GM12865 (cell line): ENCODE measurements at places on chromosomes 6 and 20.

GRCh38 chr6:67952948-67953347 is 682.1 kb upstream of the ADGRB3 start:
- DNase-seq, result no peak

DNA sequence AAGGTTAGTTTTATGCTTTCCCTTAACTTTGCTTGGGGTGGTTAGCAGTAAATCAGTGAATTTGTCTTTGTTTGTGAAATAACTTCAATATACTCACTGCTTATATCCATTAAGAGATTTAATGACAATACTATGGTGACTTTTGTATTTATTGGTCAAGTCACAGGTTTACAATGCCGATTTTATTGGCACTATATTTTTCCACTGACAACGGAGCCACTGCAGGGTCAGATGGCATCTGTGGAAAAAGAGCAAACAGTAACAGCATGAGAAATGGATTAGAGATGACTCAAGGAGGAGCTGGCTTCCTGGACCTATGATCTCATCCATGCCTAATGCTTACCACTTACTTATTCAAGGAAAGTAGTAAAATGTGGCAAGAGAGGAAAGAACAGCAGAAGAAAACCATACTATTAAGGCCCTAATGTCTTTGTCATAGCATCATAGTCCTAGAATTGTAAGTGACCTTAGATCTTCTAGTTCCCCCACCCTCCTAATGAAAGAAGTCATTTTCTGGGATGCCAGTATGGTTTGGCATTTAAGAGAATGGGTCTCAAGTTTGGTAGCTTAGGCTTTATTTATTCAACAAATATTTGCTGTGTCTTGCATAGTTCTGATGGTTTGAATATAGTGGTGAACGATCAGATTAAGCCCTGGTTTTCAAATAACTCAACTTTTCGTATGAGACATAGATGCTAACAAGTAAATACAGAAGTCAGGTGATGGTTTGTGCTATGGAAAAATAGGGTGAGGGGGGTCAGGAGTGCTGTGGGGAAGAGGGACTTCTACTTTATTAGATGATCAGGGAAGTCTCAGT is 18.5 kb downstream of the RNF144B start:
- no peak for DNase-seq

DNA sequence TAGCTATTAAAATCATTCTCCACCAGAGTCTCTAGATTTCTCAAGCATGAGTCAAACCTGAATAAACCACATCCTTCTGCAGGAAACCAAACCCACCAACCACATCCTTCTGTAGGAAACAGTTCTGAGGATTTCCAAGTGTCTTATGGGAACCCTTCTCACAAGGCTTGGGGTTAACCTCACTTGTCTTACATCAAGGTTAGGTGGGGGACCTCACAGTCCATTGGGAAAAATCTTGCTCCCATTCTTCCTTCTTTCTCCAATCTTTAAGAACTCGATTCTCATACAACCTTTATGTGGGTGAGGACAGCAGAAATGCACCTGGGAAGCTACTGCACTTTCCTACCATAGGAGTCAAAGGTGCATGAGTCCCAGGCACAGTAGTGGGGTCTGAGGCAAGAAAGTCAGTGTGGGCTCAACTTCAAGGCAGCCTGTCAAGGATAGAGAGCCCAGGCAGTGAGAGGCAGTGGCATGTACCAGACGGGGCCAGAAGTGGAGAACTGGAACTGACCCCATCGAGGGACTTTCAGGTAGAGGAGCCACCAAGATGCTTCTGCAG is 114.5 kb downstream of the SLC22A3 start:
- peak; percentile 81 for DNase-seq

DNA sequence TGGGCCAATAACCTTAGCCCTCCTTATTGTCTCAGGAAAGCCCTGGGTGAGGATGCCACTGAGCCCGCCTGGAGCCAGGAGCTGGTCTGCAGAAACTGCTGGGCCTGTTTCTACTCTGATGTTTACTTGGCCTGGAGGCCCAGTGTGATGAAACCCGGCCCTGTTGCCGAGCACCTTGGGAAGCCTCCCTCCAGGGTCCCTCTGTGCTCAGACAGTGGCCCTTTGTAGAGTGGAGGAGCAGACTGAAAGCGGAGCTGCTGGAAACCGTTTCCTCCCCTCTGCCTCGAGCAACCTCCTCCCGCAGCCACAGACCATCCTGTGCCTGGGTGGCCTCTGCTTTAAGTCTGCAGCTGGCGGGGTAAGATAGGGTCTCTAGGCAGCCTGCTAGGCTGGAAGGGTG is 84.1 kb upstream of the EPB41L1 start:
- DNase-seq, result no peak

- DNase-seq, result no peak
Observed at GRCh38 chr6:5314191-5314865, 53.0 kb downstream of the FARS2 start.

DNA sequence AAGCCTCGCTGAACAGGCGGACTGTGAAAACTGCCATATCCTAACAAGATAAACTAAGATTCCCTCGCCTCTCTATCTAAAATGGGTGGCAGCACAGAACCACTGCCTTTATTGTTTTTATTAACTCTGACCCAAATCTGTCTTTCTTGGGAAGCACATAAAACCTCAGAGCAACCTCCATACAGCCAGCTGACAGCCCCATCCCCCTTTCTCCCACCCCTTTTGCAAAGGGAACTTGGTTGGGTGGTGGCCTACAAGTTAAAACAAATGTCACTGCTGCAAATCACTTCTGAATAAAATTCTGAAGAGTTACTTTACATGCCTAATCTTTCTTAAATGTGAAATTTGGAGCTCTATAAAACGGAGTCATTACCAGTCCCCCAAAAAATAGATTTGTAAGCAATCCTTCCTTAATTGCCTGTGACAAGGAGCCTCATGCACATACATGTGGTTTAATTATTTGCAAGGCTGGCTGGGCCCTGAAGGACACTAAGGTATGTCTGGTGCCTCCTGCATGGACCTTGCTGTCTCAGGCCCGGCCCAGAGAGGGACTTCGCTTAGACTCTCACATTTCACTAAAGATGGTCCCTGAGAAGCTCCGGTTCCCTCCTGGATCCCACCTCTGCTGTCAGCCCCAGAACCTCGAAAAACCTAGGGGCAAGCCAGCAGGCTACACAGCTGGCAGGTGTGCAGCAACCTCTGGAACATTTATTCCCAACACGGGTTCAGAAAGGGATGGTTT is 21.7 kb downstream of the PXDC1 start:
- DNase-seq, result no peak

- peak; percentile 18 for DNase-seq
Observed at GRCh38 chr6:119294984-119295383, 54.6 kb downstream of the MAN1A1 start.

DNA sequence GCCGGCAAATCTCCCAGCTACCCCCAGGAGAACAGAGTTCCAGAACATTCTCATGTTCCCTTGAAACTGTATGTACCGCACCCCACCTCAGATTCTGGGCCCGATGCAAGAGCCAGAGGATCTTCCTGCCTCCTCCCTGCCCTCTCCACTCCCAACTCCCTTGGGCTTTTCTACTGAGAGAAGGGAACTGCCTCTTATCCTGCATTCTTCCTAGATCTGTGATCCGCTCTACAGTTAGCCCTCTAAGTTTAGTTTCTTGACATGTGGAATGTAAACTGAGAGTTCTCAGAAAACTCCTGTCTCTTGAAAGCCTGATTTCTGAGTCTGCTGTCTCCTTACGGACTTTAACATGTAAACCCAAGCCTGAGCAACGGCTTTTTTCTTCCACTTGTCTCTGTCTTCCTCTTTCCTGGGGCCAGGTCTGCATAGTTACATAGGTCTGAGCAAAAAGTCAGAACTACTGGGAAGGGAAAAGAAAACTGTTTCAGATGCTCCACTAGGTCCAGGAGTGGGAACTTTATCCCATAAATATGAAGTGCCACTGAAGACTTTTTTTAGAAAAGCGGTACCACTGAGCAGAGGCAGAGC is 86.5 kb upstream of the TNFAIP3 start:
- DNase-seq, result no peak

DNA sequence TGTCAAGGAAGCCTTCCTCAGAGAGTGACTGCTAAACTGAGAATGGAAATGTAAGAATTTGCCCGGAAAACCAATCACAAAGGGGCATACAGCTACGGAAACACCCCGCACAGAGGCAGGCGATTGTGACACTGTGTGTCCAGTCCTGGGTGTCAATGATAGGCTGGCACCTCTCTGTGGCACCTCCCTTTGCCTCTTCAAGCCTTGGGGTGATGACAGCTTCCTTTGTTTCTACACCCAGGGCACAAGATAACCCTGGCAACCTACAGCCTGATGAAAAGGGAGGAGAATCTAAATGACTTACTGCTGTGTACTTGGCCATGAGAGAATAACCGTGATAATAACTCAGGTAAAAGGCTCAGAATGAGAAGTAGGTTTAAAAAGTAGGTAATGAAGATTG is 93.6 kb upstream of the SSTR4 start:
- DNase-seq, result no peak

DNA sequence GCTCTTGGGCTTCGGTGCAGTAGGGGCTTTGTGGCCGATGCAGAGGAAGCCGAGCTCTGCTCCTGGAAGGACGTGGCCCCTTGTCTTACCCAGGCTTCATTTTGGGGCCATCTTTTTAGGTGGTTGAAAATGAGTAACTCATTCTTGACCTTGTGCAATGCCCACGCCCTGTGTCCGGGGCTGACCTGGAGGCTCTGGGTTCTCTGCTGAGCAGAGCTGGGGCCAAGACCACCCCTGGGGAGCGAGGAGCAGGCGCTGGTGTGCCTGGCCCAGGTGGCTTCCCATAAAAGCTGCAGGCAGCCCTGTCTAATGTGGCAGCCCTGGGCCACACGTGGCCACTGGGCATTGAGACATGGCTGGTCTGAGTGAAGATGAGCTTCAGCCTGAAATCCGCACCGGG is 25.7 kb downstream of the NTSR1 start:
- no peak for DNase-seq

DNA sequence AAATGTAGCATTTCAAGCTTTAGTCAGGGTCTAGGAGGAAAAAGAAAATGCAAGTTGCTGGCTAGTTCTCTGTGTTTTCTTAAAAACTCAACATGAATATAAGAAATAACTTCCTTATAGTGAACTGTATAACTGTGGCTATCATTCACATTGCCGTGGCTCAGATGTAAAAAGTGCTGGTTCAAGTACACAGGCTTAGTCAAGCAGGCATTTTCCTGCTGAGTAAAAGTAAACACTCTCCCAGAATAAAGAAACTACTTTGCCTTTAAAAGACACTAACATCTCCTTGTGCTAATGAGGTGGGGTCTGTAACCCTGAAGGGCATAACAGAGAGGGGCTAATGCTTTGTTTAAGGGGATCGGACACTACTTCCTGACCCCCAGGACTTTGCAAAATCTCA is 3.3 kb downstream of the ATP5F1E start:
- DNase-seq, result no peak

DNA sequence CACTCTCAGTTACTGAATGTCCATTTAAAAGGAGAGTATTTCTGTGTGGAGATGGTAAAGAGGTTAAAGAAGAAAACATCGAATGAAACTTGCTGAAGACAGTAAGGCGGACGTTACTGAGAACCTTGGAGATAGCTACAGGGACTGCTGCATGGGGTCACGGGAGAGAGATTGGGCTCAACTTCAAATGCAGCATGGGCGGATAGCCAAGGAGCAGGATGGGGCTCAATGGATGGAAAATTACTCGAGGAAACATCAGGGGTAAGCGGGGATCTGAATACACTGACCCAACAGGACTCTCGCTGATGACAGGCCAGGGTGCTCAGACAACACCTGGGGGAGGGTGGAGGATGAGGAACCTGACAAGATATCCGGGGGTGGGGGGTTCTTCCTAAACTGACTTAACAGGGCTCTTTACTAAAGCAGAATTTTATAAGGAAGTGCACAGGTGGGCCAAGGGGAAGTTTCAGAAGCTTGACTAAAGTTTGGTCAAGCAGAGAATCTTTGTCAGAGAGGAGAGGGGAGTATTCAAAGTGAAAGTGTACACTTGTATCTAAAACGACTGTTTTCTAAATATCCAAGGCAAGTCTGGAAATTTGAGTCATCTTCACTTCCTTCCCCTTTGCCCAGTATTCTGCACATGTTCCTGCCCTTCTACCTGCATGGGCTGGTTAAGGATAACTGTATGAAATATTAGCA is 22.8 kb downstream of the ECT2L start:
- DNase-seq, result peak; percentile 75

DNA sequence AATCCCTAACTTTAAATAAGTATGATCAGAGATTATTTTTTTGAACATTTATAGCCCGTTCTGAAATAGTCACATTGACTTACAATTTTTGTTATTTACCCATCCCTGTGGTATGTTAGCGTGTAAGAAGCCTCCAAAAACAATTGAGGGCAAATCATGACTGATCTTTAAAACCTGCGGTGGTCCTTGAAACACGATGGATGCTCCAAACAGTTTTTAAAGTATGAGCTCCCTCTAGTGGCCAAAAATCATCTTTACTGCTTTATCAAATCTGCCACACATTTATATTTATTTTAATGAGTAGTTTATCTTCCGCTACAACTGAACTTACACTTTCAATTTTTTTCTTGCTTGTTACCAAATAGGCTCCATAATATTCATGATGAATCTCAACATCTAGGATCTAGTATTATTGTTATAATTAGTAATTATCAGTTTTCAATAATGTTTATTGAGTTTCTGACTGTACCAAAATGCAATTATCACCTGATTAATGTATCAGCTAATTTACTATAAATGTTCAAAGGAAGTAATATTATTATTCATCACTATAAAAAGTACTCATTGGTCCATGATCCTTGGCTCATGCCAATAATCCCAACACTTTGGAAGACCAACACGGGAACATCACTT is 52.2 kb downstream of the MARCKS start:
- peak; percentile 72 for DNase-seq

GRCh38 chr6:127690092-127690491 is 113.1 kb downstream of the C6orf58 start:
- no peak for DNase-seq

- no peak for DNase-seq
Observed at GRCh38 chr6:165487347-165487746, 175.7 kb downstream of the PDE10A start.

GRCh38 chr6:147503587-147503986 is 4.9 kb upstream of the SAMD5 start:
- no peak for DNase-seq

DNA sequence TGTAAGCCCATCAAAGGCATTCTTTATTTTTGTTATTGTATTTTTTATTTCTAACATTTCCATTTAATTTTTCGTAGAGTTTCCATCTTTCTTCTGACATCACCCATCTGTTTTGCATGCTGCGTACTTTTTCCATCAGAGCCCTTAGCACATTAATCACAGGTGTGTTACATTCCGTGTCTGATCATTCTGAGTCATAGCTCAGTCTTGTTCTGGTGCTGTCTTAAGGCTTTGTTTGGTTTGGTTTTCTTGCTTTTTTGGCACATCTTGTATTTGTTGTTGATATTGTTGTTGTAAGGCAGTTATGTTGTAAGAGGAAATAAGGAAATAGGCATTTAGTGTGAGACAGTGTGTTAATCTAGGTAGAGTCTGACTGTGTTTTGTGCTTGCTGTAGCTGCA is 214.6 kb upstream of the CDH4 start:
- no peak for DNase-seq
